ENCODE measurements at places on chromosomes 12 and 14.

GRCh38 chr14:96416292-96416691 is 24.4 kb downstream of the AK7 start:
- DNase-seq: no peak

GRCh38 chr14:55180434-55180833 is 11.0 kb downstream of the DLGAP5 start:
- DNase-seq: no peak

- DNase-seq: peak; percentile 14
These were observed 193.9 kb upstream of the PLXNC1 start for GRCh38 chr12:93954166-93955112.

DNA sequence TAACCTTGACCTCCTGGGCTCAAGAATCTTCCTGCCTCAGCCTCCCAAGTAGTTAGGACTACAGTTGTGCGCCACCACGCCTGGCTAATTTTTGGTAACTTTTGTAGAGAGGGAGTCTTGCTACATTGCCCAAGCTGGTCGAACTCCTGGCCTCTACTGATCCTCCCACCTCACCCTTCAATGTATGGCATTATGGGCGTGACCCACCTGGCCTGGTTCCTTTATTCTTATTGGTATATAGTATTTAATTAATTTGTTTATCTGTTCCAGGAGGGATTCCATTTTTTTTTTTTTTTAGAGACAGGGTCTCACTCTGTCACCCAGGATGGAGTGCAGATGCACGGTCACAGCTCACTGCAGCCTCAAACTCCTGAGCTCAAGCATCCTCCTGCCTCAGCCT is 40.9 kb upstream of the EAPP start:
- no peak for DNase-seq

- DNase-seq: no peak
These were observed 363.9 kb downstream of the BCL11B start for GRCh38 chr14:98908050-98908449.

GRCh38 chr14:20652996-20653975 is 11.8 kb upstream of the OR6S1 start:
- DNase-seq: no peak

DNA sequence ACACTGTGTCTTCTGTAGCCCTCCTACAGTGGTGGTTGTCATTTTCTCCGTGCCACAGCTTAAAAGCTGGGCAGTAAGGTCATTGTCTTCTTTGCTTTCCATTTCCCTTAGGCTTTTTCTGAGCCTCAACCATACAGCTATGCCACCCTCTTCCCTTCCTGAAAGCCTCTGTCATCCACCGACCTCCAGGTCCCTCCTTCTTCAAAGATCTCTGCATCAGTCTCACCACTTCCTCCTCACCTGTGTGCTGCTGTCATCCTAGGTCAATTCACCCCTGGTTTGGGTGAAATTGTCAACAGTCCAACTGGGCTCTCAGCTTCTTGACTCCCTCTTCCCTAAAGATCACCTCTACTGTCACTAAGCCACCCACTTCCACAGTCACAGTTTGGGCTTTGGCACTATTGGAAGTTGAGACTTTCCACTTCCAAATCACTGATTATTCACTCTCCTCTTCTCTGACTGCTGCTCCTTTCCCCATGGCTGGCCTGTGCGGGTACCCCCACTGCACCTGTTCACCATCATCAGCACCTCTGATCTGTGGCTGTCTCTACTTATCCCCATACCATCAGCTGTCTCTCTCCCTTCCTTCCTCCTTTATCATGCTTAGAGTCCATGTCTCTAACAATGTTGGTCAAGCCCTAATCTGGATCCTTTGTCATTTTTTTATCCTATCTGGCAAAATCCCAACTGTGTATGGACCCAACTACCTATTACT is 15.5 kb upstream of the TSPAN9 start:
- DNase-seq: no peak

GRCh38 chr14:53983112-53983511 is 26.5 kb upstream of the BMP4 start:
- DNase-seq: no peak

DNA sequence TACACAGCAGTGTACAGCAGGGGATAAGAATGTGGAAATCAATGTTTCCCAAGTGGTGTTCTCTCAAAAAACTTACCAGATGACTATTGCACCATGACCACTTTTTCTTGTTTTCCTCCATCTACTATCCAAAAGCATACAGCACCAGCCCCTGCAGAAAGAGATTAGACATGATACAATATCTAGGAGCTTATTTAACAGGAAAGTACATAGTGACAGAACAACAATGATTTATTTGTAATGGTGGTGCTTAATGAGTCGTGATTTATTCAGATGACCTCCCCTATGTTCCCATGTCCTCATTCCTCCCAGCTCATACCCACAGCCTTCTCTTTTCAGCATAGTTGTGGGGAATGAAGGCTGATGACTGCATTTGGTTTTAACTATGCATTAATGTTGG is 413.6 kb downstream of the BTG1 start:
- no peak for DNase-seq

DNA sequence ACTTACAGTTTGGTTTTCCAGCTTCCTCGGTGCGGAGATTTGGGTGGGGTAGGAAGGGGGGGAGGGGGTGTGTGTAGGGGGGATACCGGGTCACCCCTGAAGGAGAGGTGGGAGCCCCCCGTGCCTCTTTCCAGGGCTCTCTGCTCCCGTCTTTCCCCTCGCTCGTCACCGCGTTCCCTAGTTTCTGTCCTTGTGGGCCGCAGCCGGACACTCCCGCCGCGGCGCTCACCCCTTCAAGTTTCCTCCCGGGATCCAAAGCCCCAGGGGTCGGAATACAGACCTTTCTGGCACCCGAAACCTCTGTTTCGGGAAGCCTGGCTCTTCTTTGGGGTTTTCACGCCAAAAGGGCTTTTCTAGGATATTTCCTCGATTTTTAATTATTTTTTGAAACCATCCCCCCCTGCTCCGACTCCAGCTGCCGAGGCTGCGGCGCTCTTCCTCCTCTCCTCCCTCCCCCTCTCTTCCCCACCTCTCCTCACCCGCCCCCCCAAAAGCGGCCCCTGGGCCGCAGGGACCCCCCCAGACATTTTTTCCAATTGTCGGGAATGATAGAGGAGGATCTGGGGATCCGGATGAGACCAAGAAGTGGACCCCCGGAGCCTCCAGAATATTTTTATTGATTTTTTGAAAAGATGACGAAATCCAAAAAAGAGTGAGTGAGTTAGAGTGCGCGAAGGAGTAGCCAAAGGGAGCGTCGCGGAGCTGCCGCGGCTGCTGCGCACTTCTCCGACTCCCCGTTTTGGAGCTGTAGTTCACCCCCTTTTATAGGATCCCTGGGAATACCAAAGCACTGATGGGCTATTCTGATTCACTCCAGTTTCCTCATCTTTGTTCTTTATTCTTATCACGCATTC is 1.7 kb downstream of the CCND2 start:
- DNase-seq: no peak

DNA sequence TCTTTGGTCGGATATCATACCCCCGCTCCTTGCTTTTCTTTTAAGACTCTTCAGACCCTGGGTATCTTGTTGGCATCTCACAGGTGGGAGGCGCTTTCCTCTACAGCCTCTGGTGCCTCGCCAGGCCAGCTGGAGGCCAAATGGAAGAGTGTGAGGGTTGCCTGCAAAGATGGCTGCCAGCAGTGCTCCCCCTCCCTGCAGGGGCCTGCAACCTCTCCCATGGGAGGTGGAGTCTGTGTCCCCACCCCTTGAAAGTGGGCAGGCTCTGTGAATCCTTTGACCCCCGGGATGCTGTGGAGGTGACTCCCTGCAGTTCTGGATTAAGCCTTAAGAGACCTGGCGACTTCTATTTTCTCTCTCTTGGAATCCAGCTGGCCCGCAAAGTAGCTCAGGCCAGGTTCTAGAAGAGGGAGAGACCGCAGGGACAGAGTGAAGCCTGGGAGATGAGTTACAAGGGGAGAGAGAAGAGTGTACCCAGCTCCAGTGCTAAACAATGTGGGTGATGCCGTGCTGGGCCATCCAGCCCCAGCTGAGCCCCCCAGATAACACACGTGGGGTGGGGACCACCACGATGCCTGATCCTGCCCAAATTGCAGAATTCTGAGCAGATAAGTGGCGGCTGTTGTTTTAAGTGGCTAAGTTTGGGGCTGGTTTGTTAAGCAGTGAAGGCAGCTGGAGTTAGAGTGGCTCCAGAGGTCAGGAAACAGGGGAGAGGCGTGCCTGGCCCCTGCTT is 37.9 kb upstream of the NCOR2 start:
- no peak for DNase-seq

GRCh38 chr12:83097643-83098342 is 411.1 kb downstream of the TMTC2 start:
- no peak for DNase-seq

GRCh38 chr12:100608776-100609175 is 35.3 kb downstream of the GAS2L3 start:
- no peak for DNase-seq

- DNase-seq: no peak
These were observed 17.2 kb upstream of the GSC start for GRCh38 chr14:94787092-94787491.

DNA sequence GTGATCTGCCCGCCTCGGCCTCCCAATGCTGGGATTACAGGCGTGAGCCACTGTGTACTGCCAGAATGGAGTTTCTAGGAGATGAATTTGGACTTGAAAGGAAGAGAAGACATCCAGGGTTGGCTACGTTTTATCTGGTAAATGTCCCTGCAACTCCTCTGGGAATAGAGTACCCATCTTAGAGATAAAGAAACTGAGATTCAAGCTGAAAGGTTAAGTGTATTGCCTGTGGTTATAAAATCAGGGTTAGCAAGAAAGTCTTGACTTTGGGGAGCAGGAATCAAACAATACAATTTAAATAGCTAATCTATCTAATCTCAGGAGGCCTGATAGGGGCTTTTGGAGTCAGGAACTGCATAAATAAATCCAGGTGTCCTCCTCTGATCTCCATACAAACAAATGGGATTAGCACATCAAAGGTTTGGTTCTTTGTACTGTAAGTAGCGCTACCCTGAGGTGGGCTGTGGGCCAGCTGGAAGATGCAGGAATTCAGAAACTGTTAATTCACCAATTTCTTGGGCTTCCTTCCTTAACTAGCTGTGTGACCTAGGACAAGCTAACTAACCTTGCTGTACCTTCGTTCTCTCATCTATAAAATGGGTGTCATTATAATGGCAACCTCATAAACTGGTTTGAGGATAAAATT is 45.1 kb downstream of the TBX3 start:
- no peak for DNase-seq

- no peak for DNase-seq
These were observed 89.2 kb downstream of the DAAM1 start for GRCh38 chr14:59277659-59278058.

- DNase-seq: peak; percentile 57
These were observed at the start of gene STX2 for GRCh38 chr12:130838951-130839769. Gene STX2 (minus strand): TSS chr12:130839250. CDS start chr12:130839099, 151 bp downstream.
